ENCODE measurements at places on chromosomes 16 and 17.
A peak's percentile ranks its signal among the peaks of the same experiment; 100 is the strongest.

- DNase-seq, result peak; percentile 38
These were observed 14.2 kb downstream of the KIF1C start for GRCh38 chr17:5011928-5012327.

- peak; percentile 15 for DNase-seq
These were observed 25.0 kb upstream of the MILR1 start for GRCh38 chr17:64423881-64424280.

DNA sequence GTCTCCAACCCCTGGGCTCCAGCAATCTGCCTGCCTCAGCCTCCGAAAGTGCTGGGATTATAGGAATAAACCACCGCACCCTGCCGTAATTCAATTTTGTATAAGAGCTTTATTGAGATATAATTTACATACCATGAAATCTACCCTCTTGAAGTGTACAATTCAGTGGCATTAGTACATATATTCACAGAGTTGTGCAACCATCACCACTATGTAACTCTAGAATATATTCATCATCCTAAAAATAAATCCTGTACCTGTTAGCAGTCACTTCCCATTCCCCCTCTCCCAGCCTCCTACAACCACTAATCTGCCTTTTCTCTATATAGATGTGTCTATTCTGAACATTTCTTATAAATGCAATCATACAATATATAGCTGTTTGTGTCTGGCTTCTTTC, 26.1 kb downstream of the TOM1L2 start:
- DNase-seq, result no peak

DNA sequence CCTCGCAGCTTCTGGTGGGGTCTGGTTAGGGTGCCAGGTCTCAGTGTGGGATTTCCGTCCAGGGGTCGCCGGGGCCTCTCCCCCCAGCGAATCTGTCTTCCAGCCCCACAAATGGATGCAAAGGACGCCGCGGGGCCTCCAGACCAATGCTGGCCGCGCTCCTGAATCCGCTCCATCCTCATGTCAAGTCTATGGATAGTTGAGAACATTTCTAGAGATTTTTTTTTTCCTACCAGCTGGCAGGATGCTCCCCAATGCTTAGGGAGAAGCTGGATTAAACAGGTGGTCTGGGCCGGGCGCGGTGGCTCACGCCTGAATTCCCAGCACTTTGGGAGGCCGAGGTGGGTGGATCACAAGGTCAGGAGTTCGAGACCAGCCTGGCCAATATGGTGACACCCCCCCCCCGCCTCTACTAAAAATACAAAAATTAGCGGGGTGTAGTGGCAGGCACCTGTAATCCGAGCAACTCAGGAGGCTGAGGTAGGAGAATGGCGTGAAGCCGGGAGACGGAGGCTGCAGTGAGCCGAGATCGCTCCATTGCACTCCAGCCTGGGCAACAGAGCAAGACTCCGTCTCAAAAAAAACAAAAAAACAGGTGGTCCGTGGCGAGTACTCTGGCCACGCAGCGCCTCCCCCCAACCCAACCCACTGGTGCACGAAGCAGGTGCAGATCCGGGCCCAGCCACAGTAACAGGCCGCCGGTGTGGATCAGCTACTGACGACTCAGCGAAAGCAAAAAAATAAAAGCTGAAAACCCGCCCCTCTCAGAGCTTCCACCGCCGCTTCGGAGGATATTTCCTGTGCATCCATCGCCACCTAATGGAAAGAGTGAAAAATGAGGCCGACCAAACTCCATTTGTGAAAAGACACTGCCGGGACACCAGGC, 1.1 kb upstream of the NXN start:
- DNase-seq, result peak; percentile 51

DNA sequence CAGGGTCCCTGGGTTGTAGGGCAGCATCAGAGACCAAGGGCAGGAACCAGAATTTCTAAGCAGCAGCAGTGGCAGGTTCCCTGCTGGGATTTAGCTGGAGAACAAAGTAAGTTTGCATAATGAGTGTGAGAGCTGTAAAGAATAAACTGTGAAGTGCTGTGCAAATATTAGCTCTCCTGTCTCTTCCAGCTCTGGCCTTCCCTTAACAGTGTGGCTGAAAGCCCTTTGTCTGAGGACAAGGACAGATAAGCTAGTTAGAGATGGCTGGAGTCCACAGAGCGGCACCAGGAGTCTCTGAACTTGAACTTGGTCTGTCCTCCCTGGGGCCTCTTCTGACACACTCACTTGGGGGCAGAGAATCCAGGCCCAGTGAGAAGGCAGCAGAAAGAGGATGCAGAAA, 98.2 kb upstream of the WSCD1 start:
- DNase-seq, result no peak

GRCh38 chr17:56347639-56348038, 194.4 kb downstream of the ANKFN1 start:
- no peak for DNase-seq

- no peak for DNase-seq
These were observed 154.1 kb upstream of the PLCG2 start for GRCh38 chr16:81624760-81625543.

- DNase-seq, result peak; percentile 23
These were observed 361.8 kb upstream of the CDH5 start for GRCh38 chr16:66004699-66005098.

- DNase-seq, result no peak
These were observed 15.7 kb upstream of the MAP3K14 start for GRCh38 chr17:45332505-45332904.

DNA sequence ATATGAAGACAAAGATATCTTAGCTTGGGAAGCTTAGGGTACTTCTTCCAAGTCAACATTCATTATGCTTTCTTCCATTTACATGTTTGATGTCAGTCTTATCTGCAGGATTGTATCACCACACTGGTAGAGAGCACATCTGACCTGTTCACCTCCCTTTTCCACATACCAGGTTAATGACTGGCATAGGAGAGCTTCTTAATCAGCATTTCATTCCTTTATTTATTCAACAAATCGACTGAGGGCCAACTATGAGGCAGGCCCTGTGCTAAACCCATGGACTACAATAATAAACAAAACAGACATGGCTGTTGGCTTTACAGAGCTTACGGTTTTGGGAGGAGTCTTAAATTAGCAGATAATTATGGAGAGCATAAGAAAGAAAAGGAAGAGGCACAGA, 378.1 kb upstream of the CDH11 start:
- peak; percentile 56 for DNase-seq
